ENCODE measurements at places on chromosomes 12 and 14. TPM values are rescaled to one million over a fixed set of nuclear protein-coding genes. Genes with fewer than 3 reads are reported as not detected.

VPS33A gene
- total RNA-seq: 16.1 TPM

PKP2 gene
- 7.2 TPM for total RNA-seq

NRIP2 gene
- total RNA-seq: 2.0 TPM

MBD6 gene
- total RNA-seq: 20.3 TPM

PNMA1 gene
- total RNA-seq: 7.6 TPM

OTUB2 gene
- total RNA-seq: not detected

GNS gene
- total RNA-seq: 56.4 TPM

Data from gastrocnemius medialis (tissue), 4 donors.